Stimulated activated CD8-positive, alpha-beta memory T cell treated with anti-CD3 and anti-CD28 coated beads, Interleukin-4, amount 100 ng/mL, for 1 hour (primary cell): ENCODE measurements at places on chromosomes 13 and 19.

GRCh38 chr19:34217952-34218817 is 36.2 kb upstream of the GARRE1 start:
- DNase-seq: peak; percentile 32

GRCh38 chr19:45876161-45876410 is 9.9 kb downstream of the IRF2BP1 start:
- DNase-seq: no peak

- no peak for DNase-seq
These were observed 204.7 kb downstream of the FGF14 start for GRCh38 chr13:102197193-102197592.

GRCh38 chr13:65036999-65037398 is 2193.1 kb downstream of the PCDH9 start:
- no peak for DNase-seq

GRCh38 chr13:71457645-71458044 is 409.4 kb downstream of the DACH1 start:
- DNase-seq: no peak

GRCh38 chr13:97753942-97754670 is 199.4 kb upstream of the IPO5 start:
- DNase-seq: no peak

DNA sequence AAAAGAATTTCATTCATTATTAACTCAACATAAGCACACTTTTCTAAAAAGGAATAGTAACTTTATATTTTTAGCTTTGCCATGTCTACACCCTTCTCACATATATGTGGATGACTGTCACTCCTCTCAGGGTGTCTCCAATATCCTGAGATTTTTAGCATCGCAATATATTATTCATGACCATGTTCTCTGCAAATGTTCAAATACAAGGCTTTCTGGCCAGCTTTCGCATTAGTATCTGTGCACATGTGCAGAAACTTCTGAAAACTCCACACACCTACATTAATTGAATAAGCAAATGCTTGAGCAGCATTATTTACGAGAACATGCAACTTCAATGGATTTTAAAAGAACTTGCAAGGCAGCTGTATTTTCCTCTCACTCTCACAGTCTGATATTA is 334.8 kb downstream of the PCDH9 start:
- no peak for DNase-seq

- peak; percentile 41 for DNase-seq
These were observed 9.7 kb upstream of the GIPC1 start for GRCh38 chr19:14505488-14506239.

GRCh38 chr19:50427997-50428425 is 4.7 kb upstream of the MYBPC2 start:
- no peak for DNase-seq

GRCh38 chr13:87878706-87879105 is 207.5 kb downstream of the SLITRK5 start:
- no peak for DNase-seq

DNA sequence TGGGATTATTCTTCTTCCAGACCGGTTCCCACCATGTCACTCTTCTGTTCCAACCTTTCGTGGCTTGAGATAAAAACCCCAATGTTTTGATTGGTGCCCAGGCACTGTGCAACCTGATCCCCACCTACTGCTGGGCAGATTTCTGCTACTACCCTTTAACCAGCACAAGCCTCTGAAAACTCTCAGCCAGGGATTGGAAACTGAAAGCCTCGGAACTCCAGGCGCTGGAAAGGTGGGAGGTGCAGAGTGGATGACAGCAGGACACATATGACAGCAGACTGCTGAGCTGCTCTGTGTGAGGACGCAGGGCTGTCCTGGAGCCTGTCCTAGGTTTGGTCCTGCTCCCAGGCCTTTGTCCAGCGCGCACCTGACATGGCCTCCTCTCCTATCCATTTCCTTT is 68.5 kb upstream of the GTF3A start:
- DNase-seq: no peak

GRCh38 chr19:35318679-35319448 is 10.1 kb upstream of the CD22 start:
- no peak for DNase-seq

GRCh38 chr19:11033763-11034162 is 55.5 kb upstream of the LDLR start:
- no peak for DNase-seq

GRCh38 chr19:20503476-20503875 is 62.1 kb downstream of the ZNF737 start:
- DNase-seq: no peak

DNA sequence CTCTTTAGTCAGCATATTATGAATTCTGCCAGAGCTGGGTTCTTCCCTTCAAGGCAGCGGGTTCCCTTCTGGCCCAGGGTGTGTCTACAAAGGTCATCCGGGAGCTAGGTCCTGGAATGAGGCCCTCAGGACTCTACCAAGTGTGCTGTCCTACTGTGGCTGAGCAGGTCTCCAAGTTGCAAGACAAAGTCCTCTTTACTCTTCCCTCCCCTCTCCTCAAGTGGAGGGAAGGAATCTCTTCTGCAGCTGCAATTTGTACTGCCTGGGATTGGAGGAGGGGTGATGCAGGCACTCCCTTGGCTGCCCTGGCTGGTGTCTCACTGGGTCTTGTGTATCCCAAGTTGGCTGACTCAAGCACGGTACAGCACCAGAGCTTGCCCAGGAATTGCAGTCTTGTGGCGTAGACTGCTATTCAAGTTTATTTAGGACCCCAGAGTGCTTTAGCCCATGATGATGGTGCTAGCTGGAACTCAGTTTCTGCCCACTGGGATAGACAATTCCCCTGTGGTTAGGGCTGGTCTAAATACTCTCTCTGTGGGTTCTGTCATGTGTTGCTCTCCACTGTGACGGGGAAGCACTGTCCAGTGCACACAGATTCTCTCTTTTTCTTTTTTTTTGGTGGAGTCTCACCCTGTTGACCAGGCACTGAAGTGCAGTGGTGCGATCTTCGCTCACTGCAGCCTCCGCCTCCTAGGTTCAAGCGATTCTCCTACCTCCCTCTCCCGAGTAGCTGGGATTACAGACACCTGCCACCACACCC is 28.5 kb downstream of the RFC3 start:
- DNase-seq: no peak

GRCh38 chr13:101916108-101916774 is 463.8 kb downstream of the ITGBL1 start:
- no peak for DNase-seq

GRCh38 chr13:79869326-79869725 is 388.4 kb downstream of the NDFIP2 start:
- DNase-seq: no peak

DNA sequence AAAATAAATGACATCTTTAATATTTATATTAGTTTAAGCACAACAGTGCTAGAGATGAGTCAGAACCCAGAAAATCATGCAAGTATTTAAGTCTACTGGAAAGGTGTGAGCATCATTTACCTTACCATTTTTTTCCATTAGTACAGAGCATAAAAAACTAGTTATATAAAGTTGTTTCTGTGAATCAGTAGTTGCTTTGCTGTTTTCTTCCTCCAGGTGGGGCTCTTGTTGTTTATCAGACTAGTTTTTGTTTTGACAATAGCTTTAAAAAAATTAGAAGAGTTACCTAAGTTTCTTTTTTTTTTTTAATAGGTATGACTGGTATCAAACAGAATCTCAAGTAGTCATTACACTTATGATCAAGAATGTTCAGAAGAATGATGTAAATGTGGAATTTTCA is 12.7 kb downstream of the SUGT1 start:
- DNase-seq: no peak

- no peak for DNase-seq
These were observed 1.1 kb downstream of the PPP6R1 start for GRCh38 chr19:55257461-55258420.

DNA sequence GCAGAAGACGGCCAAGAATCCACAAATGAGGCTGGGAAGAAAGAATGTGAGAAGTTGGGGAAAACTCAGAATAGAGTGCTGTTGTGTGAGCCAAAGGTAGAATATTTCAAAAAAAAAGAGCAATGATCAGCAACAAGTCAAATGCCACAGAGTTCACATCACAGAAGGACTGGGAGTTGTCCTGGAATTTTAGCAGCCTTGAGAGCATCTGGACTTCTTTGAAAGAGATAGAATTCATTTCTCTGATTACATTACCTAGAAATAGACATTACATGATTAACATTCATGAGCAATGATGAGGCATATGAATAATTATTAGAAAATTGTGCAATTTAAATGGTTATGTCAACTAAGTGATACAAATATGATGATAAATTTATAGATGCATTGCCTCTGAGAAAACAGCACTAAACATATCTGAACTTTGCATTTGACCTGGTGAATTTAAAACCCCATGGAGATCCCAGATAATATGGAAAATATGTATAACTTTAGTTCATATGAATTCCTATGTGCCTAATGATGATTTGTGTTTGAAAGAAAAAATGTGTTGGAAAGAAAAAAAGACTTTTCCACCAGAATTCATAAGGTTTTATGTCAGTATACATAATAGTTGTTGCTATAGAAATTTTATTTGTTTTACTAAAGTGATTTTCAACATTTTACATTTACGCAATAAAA is 186.2 kb downstream of the POSTN start:
- no peak for DNase-seq

DNA sequence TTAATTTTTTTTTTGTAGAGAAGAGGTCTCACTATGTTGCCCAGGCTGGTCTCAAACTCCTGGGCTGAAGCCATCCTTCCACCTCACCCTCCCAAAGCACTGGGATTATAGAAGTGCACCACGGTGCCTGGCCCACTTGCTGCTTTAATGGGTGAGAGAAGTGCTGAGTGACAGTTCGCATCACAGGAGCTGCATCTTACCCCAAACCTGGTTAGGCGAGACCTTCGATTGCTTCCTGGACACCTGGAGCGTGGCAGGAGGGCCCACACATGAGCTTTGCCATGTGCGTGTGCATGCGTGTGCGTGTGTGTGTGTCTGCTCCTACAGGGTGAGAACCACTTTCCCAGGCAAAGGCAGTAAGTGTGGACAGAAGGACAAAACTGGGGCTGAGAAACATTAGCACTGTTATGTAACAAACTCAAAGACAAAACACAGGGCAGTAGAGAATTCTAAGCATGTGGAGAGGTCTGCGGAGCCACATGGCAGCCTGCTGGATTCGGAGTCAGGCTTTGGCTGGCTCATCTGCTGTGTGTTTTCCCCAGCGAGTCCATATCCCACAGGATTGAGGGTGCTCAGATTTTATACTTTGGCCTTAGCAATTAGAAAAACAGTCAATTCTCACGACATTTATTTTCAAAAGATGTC is 11.7 kb upstream of the MTIF3 start:
- no peak for DNase-seq

DNA sequence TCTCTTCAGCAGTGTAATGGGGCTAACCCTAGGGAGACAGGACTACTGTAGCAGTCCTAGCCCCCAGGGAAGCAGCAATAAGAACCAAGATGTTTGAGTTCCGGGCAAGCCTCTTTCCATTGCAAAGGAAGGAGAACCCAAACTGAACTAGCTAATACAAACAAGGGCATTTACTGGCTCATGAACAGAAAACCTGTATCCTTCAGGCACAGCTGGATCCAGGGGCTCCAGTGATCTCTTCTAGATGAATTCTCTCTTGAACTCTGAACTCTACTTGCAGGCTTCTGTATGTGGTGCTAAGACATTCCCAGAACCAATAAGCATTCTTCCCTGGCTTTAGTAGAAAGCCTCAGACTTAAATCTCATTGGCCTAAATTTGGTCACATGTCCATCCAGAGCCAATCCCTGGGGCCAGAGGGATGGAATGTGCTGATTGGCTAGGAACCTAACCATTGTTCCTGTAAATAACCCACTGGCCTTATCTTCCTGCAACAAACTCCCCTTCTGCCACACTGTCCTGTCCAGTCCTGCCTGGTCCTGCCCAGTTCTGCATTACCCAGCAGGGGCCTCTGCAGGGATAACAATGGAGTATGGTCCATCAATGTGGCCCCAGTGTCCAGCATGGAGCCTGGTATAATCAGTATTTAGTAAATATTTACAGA is 3.9 kb upstream of the PODNL1 start:
- DNase-seq: no peak

- DNase-seq: no peak
These were observed 2.8 kb upstream of the IFNL2 start for GRCh38 chr19:39265321-39265916.

GRCh38 chr19:799076-799881 is 2.0 kb downstream of the PTBP1 start:
- DNase-seq: no peak

GRCh38 chr19:33504058-33504444 is 17.5 kb downstream of the PEPD start:
- no peak for DNase-seq

- DNase-seq: no peak
These were observed 298.3 kb downstream of the DIAPH3 start for GRCh38 chr13:59865398-59865797.

- DNase-seq: no peak
These were observed 16.0 kb upstream of the ZNF792 start for GRCh38 chr19:34979819-34980640.

- DNase-seq: no peak
These were observed 704.4 kb upstream of the PCDH20 start for GRCh38 chr13:62119739-62120700.

DNA sequence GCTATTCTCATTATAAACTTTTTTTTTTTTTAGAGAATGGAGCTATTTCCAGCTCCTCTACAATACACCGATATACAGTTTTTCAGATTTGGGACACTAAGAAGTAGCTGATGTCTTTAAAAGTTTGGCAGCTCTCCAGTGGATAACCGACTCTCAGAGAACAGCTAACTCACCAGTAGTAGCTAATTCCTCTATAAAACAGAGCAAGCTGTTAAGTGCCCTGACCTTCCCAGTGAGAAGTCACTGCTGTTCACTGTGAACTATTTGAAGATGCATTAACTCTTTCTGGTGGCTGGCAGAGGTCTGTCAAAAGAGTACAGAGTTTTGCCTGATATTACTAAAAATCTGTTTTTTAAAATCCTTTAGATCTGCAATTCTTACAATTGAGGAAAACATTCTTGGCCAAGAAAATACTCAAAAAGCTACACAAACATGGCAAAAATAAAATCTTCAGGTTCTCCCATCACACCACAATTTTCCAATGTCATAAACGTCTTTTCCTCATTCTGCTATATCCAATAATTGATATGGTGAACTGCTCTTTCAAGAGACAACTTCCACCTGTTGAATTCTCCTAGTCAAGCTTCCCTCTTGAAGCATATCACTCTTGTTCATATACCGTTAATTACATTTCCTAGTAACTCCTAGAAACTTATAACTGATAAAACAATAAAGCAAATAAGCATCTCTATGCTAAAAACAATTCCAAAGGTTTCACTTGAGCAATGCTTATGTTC is 44.2 kb downstream of the TBC1D4 start:
- DNase-seq: no peak

DNA sequence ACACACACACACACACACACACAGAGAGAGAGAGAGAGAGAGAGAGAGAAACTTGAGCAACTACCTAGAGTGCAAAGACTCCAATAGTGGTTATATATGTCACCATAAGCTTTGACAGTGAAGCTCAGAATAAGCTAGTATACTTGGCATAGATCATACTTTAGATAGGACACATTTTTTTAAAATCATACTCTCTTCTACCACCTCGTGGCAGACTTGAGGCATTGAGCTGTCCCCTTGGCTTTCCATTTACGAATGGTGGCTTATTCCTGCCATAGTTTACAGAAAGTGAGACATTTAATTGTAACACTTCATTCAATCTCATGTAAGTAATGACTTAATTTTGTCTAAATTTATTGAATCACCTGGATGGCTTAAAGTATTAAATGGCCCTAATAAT is 108.2 kb downstream of the EDNRB start:
- no peak for DNase-seq
